CD4-positive, alpha-beta T cell (primary cell): ENCODE measurements at places on chromosomes 13 and 19.

GRCh38 chr13:35909091-35909490 lies 222.1 kb downstream of the DCLK1 start:
- DNase-seq, result no peak

- DNase-seq, result no peak
These were observed 68.8 kb downstream of the DNAJC3 start for GRCh38 chr13:95745752-95746151.

DNA sequence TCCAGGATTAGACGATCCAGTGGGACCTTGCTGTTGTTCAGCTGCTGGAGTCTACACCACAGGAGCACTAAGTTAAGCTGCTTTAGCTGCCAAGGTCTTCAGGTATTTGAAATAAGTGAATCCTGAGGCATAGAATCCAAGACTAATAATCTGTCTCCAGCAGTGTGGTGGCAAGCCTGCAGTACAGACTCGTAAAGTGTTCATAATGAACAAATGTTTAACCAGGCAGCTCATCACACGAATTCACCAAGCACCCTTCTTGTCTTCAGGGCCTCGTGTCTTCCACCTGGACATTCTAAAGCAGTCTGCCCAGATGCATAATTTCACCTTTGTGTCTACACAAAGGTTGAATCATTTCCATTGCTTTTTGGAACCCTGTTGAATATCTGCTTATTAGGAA lies 5.3 kb downstream of the ATP11A start:
- DNase-seq, result no peak

DNA sequence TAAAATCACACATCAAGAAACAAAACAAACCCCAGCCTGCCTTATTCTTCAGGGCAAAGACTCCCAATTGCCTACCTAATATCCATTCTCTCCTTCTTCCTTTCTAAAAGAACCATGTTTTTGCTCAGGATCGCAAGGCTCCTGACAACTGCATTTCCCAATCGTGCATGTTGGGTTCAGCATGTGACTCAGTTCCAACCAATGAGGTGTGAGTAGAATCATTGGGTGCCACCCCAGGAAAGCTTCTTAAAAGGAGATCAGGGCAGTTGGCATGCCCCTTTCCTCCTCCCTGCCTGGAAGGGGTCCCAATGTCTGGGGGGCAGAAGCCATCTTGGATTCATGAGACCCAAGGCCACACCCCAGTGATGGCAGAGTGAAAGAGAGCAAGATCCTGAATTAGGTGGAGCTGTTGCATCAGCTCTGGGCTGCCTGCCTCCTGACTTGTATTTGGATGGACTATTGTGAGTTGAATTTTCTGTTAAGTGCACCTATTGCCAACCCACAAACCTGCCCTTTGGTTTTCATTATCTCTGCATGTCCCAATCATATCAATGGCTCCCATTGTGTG lies 26.0 kb upstream of the UBAC2 start:
- no peak for DNase-seq

- no peak for DNase-seq
These were observed 18.5 kb downstream of the RNASEH2B start for GRCh38 chr13:50928102-50928501.

- DNase-seq, result no peak
These were observed 3.5 kb downstream of the TMEM150B start for GRCh38 chr19:55321466-55322137.

- DNase-seq, result no peak
These were observed 21.5 kb upstream of the FOSB start for GRCh38 chr19:45446295-45446694.

- DNase-seq, result no peak
These were observed 7.5 kb downstream of the KCTD15 start for GRCh38 chr19:33804021-33804799.

DNA sequence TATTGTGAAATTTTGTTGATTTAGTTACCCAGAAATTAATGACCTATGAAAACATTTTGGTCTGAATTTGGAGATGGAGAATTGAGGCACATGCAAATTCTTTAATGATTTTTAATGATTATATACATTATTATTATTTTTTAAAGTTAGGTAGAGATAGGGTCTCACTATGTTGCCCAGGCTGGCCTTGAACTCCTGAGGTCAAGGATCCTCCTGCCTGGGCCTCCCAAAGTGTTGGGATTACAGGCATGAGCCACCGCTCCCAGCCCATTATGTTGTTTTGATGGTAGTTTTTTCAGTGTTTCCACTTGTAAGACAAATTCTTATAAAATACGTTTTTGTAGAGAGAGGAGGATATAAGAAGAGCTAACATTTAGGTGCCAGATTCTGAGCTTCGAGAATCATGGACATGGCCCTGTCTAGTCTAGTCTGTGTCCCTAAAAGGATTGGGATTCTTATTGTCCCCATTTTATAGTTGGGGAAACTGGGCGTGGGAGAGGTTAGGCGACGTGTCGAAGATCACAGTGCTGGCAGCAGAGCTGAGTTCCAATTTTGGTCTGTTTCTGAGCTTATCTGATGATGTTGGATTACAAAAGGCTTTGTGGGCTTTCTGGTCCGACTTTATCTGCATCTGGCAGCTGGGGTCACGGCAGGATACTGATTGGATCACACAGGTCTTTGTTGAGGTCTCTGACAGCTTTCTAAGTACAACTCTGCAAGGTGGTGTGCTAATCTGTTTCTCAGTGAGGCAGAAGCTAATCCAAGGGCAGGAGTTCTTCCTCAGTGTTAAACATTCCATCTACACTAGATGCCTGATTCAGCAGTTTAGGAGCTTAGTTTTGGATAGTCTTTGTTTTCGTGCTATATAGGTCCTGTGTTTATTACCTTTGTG lies 7.5 kb upstream of the WDR88 start:
- DNase-seq, result no peak

DNA sequence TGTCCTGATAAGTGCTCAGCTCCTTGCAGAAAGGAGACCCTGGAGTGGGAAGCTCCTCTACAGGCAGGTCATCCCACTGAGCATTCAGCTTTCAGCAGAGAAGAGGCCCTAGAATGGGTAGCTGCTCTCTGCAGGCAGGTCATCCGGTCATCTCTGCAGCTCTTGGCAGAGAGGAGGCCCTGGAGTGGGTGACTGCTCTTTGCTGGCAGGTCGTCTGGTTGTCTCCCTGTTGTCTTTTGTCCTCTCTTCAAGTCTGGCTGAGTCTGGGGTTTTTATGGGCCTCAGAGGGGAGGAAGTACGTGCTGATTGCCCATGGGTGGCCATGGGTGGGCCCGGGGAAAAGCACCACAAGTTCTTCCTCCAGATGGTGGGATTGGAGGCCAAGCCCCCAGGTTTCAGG lies 250.3 kb upstream of the EDNRB start:
- no peak for DNase-seq
